ENCODE measurements at places on chromosomes 5 and 9.

- no peak for DNase-seq
These were observed 10.1 kb downstream of the OLFML2A start for GRCh38 chr9:124786881-124787573.

DNA sequence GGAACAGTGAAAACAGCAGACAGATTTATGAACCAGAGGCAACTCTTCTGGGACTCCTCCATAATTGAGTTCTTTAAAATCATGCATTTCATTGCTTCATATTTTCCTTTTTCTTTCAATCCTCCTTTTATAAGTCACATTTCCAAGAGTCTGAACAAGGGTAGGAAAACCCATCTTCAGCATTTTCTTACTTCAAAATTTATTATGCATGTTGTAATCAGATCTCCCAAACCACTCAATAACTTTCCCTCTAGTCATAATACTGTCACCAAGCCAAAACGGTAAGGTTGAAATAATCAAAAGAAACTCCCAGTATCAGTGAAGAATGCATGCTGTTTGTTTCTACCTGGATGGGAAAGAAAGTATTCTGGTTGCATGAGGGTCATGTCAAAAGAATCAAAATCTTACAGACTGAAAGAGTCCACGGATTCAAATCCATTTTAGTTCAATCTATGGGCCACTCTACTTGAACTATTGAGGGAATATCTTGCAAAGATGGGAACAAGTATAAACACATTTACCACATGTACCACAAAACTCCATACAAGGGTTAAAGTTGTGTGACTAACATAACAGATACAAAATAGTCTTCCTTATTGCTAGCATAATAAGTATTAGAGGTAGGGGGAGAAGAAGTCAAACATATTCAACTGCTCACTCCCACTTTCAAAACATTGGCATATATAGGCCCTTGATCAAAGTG, 797.3 kb downstream of the MAT2B start:
- DNase-seq = peak; percentile 11

GRCh38 chr9:89362647-89363310, 44.5 kb downstream of the SECISBP2 start:
- DNase-seq = no peak

GRCh38 chr5:84535281-84535680, 150.6 kb upstream of the EDIL3 start:
- no peak for DNase-seq

GRCh38 chr5:54673523-54674225, 156.1 kb downstream of the SNX18 start:
- no peak for DNase-seq

DNA sequence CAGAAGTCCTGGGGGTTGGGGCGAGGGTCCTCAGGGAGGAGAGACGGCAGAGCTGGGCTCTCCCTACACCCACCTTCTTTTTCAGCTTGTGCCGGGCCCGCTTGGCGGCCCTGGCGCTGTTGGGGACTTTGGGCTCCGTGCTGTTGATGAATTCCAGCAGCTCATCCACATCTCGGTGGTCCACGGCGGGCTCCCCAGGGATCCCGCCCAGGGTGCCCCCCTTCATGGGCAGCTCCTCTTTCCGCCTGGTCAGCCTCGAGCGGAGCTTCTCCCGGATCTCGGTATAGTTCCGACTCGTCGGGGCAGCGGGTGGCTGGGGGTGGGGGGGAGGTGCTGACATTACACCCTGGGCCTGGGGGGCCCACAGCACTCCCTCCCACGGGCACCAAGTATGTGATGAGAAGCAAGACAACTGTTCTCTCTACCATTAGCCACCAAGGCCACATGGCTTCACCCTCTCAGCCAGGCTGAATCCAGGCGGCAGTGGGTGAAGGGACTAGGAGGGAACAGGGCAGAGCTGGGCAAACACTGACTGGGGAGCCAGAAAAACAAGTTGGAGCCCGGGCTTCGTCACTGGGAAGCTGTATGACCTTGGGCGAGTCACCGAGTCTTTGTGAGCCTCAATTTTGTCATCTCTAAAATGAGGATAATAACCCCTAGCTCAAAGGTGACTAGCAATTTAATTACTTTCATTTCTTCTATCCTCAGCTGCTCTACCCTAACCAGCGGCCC, 14.6 kb upstream of the DDX41 start:
- DNase-seq = peak; percentile 84

DNA sequence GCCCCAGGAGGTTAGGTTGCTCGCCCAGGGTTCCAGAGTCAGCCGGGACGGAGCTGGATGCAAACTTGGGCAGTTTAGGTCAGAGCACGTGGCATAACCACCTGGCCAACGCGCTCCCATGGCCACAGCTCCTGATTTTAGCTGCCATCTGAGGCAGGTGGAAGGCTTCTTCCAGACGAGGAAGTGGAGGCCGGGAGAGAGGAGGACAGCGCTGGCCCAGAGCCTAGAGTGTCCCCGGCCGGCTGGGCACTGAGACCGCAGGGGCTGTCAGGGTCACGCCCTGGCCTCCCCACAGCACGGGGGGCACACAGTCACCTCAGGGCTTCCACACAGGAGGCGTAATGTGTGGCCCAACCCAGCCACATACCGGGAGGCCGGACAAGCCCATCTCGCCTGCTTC, 16.1 kb upstream of the PHYKPL start:
- no peak for DNase-seq

- DNase-seq = no peak
These were observed 80.3 kb downstream of the ANKRD33B start for GRCh38 chr5:10644192-10644591.

DNA sequence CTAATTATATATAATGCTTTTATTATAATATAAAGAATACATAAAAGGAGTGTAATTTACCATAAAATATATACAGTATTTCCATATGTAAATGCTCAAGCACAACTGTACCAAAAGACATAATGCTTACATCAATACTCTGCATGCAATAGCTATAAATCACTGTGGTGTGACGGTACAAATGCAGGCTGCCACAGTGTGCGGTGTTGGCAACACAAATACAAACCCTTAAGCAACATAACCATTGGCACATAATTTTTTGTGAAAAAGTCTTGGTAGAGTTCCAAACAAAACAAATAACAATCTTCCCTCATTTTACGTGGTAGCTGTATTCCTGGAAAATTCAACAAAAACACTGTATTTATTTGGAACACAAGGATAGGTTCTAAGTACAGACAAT, 1.9 kb upstream of the SHISAL2B start:
- DNase-seq = no peak

DNA sequence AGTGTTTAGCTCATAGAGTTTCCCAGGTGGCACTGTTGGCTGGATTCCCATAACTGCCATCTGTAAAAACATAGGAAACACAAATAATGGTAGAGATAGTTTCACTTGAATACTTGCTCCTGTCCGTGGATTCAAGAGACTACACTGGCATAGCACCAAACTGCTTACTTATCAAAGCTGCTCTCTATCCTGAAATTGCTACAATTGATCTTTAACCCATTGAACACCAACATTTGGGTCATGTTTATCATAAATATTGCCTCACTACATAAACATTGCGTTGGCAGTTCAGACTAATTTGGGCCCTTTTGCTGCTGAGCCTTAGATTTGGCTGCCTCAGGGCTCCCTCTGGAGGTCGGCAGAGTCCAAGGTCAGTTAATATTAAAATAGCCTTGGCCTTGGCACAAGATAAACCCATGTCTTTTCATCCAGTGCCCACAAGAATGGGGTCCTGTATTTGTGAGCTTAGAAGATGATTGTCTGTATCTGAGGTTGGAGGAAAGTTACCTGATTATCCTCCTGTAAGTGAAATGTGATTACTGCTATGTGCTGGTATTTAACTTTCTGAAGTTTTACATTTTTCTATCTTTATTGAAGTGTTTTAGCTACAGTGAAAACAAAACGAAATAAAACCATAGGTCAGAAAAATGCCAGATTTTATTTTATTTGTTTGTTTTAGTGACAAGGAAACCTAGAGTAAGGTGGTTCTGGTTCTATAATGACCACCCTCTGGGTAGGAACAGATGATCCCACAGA, 4.0 kb upstream of the RANBP3L start:
- DNase-seq = peak; percentile 61

DNA sequence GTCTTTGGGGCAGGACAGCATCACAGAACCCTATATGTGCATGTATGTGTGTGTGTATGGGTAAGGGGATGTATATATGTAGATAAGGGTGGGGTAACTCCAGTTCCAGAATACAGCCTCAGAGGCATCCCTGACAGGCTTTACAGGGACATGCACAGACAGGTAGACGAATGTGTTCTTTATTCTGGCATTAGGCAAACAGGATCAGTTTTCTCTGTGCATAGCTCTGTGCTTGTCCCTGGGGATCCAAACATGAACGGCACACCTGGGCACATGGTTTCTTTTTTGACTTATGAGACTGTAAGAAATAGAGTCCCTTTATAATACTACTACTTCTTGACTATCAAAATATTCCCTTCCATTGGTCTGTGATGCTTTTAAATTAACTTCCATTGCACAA, 120.6 kb downstream of the TRIO start:
- peak; percentile 87 for DNase-seq

GRCh38 chr9:83986195-83986594, 5.6 kb downstream of the RMI1 start:
- DNase-seq = no peak

DNA sequence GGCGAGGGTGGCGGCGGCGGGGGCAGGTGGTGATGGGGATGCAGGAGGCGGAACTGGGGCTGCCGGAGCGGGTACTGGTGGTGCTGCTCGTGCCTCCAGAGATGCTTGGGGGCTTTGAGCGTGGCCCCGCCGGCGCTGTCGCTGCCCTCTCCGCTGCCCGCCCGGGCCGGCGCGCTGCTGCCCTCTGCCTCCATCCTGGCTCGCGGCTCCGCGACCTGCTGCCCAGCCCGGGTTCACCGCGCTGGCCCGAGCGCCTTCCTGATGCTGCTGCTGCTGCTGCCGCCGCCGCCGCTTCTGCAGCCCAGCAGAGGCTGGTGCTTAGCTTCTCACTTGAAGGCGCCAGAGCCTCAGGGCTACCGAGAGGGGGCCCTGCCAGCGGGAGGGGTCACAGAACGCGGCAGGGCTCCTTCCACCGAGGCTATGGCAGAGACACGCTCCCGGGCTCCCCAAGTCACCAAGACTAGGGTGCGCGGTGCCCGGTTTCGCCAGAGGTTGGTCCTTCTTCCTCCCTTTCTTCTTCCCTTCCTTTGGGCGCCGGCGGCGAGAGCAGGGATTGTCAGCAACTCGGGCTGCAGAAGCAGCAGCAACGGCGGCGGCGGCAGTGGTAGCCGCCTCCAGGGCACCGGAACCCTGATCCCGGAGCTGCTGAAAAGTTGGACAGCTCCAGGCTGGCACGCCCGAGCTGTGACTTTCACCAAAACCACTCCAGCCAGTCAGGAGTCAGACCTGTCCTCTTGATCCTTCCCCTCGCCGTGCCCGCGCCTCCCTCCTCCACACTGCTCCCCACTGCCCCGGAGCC, at the start of gene PDE4D:
TSS of gene PDE4D (minus strand) at position 298 of the 799 bp plus-strand sequence.
- DNase-seq = peak; percentile 73

DNA sequence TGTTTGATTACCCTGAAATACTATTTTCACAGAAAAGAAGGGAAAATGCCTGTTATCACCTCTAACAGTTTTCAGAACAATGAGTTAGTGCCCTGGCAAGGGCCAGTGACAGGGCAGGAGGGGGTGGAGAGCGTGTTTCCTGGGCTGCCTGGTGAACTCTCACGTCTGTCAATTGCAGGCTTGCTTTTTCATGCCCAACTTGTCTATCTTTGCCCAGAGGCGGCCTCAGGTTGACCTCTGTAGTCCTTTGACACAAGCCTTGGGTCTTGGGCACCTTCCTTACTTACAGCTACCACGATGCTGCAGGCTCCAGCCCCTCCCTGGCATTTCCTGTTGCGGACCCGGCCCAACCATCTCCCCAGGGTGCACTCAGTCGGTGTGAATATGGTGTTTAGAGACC, 2.2 kb upstream of the CEL start:
- DNase-seq = peak; percentile 54

GRCh38 chr5:147436596-147436995, 73.3 kb downstream of the DPYSL3 start:
- DNase-seq = no peak

DNA sequence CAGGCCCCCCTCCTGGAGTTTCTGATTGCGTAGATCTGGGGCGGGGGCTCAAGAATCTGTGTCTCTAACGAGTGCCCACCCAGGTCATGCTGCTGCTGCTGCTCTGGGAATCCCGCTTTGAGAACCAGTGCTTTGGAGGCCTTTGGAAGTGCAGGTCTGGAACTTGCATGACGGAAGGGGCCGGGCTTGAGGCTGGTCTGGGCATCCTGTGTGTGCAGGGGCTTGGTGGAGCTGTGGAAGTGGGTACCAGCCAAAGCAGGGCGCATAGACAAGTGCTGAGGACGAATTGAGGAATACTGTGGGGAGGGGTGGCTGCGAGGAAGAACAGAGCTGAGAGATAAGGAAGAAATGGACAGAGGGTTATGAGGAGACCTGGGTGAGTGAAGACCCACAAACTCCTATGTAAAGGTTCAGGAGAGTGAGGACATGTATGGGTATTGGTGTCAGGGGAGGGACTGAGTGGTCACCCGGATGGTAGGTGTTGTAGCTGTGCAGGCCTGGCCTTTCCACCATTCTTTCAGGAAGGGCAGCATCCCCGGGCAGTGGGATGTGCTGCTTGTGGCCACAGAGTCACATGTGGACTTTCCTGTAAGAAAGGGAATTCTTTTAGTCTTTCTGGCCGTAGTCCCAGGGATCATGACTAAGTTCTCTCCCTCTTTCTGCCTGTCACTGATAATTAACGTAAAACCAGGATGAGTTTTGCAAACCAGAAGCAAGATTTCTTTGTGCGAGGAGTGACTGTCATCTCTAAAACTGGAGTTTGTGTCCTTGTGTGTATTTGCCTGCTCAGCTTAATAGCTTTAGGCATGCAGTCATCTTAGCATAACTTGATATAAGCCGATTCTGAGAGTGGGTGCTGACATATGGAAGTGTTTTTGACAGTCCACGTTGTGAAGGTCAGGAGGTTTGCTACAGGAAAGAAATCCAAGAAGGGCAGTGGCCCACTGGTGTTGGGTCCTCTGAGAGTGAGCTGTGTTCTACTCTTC, 43.3 kb upstream of the TJP2 start:
- no peak for DNase-seq

DNA sequence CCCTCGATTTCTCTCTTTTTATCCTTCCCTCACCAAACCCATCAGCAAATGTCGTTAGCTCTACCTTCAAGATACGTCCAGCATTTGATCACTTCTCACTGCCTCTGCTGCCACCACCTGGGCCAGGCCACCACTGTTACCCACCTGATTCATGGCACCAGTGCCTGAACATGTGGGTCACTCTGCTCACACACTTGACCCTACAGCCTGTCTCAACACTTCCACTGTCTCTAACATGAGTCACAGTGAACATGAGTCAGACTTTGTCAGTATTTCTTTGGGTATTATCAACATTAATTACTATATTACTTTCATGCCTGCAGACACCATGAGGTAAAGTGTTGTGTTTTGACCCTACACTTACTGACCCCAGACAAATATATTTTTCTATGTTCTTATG, 19.6 kb downstream of the SLC24A2 start:
- DNase-seq = peak; percentile 87

GRCh38 chr9:136761545-136761981, 2.8 kb downstream of the LCN15 start:
- no peak for DNase-seq

GRCh38 chr9:124854161-124854560, 901 bp downstream of the WDR38 start:
- DNase-seq = no peak

DNA sequence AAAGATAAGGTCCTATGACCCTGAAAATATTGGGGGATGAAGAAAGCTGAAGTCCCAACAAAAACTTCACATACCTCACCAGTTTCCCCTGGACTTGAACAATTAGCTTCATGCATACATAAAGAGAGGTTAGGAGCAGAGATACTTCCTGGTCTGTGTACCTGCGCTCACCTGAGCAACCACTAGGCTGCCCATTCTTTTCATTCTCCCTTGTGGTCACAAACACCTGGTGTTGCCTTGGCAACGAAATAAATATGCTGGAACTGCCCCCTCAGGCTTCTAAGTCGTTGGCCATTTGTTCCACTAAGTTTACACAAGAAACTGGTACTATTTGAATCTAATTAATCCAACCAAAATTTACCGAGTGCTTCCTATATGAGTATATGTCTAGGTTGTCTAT, 18.1 kb downstream of the OTP start:
- peak; percentile 39 for DNase-seq

Data from epithelial cell of esophagus (primary cell).